ENCODE measurements at places on chromosomes 12 and 14.

DNA sequence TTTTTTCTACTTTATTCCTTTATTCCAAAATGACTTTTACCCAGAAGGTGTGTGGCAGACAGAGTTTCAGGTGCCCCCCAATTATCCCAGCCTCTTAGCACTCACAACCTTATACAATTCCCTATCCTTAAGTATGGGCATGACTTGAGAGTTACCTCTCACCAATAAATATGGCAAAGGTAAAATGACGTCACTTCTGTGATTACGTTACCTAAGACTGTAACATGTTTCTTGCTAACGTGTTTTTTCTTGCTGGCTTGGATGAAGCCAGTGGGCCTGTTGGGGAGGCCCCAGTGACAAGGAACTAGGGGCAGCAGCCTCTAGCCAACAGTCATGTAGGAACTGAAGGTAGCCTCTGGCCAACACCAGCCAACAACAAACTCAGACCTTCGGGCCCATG lies 13.3 kb upstream of the TUNAR start:
- DNase-seq = no peak

GRCh38 chr12:92356425-92356824 lies 210.8 kb upstream of the BTG1 start:
- peak; percentile 22 for DNase-seq

GRCh38 chr14:92456215-92457015 lies 57.2 kb upstream of the RIN3 start:
- peak; percentile 68 for DNase-seq

GRCh38 chr12:128455851-128456250 lies 188.9 kb downstream of the TMEM132C start:
- no peak for DNase-seq

All from foreskin fibroblast (primary cell).